ENCODE measurements at places on chromosomes 4 and X.

- no peak for DNase-seq
These were observed 80.1 kb downstream of the PJA1 start for GRCh38 chrX:69085151-69085550.

- DNase-seq = no peak
These were observed 23.9 kb upstream of the MSN start for GRCh38 chrX:65643531-65644052.

DNA sequence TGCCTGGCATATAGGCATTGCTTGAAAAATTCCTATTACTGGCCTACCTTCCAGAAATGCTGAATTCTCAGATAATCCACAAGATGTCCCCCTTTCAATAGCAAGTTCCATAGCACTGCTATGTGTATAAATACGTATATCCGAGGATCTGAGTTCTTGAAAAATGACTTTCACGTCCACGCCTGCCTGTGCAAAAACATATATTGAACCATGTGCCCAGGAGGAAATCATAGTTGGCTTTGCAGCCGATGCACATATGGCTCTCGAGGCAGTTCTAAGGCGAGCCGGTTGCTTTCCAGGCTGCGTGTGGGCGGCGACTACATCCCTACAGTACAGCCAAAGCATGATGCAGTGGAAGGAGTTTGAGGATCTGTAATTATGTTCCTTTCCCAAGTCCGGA is 55.4 kb upstream of the ESX1 start:
- peak; percentile 9 for DNase-seq

DNA sequence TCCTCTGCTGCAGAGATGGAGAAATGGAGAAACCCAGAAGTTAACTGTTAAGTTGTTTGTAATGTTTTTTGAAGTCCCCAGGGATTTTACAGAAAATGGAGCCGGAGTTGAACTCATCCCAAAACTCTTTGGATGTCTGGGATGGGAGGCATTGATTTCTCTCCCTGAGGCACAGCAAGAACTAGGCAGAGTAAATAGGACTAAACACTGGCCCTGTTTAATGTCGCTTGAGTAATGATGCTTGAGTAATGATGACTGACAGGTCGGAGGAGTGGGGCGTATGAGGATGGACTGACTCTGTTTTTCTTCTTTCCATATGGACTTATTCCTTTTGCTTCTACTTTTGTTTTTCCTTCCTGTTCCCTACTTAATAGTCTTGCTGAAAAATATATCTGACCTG is 69.9 kb downstream of the ARHGAP10 start:
- DNase-seq = no peak

DNA sequence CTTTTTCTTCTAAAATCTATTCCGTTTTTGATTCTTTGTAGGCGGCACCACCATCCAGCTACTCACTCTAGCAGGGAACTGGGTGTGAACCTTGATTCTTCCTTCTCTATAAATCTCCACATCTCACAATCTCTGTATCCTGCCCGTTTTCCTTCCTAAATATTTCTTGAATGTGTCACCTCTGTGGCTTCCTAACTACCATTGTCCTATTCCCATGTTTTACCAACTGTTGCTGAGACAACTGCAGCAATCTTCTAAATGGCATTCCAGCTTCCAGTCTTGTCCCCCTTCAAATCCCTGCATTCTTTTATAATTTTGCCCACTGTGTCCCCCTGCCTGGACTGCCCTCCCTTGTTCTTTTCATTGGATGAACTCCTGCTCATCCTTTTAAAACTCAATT is 641.3 kb downstream of the RPA4 start:
- no peak for DNase-seq

GRCh38 chrX:103276581-103277002 is at the start of gene TCEAL5:
TCEAL5 (minus strand) TSS chrX:103276750; CDS start chrX:103274563, 2,187 bp downstream.
- no peak for DNase-seq

- DNase-seq = no peak
These were observed 121.2 kb upstream of the GUCY1A1 start for GRCh38 chr4:155545456-155545855.

DNA sequence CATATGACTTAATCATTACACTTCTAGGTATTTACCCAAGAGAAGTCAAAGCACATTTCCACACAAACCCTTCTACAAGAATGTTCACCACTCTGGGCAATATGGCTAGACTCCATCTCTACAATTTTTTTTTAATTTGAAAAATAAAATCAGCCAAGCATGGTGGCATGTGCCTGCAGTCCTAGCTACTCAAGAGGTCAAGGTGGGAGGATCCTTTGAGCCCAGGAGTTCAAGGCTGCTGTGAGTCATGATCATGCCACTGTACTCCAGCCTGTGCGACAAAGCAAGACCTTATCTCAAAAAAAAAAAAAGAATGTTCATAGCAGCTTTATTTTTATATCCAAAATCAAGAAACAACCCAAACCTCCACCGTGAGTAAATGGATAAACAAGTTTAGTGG is 70.3 kb upstream of the MBNL3 start:
- DNase-seq = no peak

GRCh38 chr4:26196567-26196966 is 124.2 kb upstream of the RBPJ start:
- no peak for DNase-seq

- no peak for DNase-seq
These were observed 658.5 kb downstream of the DACH2 start for GRCh38 chrX:86806786-86807185.

GRCh38 chr4:141926406-141926805 is 290.0 kb downstream of the IL15 start:
- no peak for DNase-seq

- no peak for DNase-seq
These were observed 51.2 kb upstream of the KLF3 start for GRCh38 chr4:38612646-38613414.

DNA sequence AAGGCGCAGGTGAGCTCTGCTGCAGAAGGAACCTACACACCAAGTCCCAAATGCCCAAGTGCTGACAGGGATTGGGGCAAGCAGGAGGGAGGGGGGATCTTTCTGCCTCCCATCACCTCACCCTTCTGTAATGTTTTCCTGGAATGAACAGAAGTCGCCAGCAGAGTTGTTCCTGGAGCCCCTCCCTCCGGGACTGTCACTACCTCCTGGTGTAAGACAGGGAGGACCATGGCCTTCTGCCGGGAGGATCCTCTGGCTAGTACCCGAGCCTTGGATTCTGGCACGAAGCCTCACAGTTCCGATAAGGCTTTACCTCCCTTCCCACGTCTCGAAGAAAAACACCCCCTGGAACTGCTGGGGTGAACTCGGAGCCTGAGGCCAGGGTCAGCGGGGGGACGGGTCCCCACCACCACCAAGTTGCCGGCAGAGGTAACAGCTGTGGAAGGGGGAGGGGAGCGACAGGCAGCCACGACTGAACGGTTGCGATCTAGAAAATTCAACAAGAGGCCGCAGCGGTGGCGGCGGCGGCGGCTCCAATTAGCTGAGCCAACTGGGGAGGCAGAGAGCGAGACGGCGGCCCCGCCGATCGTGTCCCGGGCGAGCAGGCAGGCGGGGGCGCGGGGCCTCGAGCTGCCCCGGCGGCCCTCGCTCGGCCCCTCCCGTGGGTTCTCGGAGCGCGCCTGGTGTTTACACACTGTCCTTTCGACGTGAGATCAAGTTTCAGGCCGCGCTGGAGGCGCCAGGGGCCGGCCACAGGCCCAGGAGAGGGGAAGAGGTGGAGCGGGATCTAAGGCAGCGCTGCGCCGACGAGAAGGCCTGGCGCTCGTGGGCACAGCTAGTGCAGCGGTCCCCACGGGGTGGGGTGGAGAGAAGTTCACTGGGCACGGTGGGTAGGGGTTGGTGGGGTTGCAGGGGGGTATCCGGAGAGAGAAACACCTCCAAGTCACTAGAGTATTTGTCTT is 53.7 kb upstream of the BCOR start:
- no peak for DNase-seq

GRCh38 chrX:22360129-22360528 is 87.4 kb downstream of the CBLL2 start:
- no peak for DNase-seq

GRCh38 chr4:183399616-183400015 is 44.8 kb upstream of the CDKN2AIP start:
- DNase-seq = no peak

GRCh38 chr4:110533940-110534339 is 58.0 kb downstream of the ENPEP start:
- DNase-seq = no peak

GRCh38 chrX:105527759-105528158 is 294.6 kb upstream of the NRK start:
- DNase-seq = no peak

DNA sequence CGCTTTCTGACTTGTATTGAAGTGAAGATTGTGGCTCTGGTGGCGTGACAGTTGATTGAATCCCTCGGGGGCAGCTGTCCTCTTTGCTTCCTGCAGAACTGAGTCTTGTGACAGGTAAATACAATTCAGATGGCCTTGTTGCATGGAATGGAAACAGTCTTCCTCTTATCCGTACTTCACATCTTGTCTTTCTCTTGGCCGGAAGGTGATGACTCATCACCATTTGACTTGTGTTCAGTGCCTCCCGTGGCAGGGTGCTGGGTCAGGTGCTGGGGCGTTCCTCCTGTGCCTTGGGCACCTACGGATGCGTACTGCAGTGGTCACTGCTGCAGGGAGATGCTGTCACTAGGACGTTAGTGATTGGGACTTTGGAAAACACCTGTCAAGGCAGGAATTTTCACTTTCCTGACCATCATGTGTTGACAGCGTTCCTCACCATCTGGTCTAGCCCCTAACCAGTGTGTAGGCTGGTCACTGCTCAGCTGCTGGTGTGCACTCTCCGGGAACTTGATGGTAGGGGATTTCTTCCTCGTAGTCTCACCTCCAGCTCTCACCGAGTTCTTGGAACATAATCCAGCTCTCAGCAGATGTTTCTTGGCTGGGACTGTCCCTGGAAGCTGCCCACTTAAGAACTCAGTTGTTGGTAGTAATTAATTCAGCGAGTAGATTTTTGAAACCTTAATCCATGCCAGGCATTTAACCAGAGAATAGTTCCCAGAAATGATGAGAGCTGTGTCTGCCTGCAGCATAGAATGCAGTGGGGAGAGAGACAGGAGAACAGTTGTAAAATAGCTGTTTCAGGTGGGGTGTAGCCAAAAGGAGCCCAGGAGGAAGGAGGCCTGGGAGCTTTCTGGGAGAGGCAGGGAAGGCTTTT is 7.2 kb downstream of the TBC1D14 start:
- peak; percentile 85 for DNase-seq

- DNase-seq = no peak
These were observed 27.8 kb downstream of the SMS start for GRCh38 chrX:21968333-21968732.

- no peak for DNase-seq
These were observed 43.6 kb upstream of the FAM156A start for GRCh38 chrX:53001958-53002357.

DNA sequence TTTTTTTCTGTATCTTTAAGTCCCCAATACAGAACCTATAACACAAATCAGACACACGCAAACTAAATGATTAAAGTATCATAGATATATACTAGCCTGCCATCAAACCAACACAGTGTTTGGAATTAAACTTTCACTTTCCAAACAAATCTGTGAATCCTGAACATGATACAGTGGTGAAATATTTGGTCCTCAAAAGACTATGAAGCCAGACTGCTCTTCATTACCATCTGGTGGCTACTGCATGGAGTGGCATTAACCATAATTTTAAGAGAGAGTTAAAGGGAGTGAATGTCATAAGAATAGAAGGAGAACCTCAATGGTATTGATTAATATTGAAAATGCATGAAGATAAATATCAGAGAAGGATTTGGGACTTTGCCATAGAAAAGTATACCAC is 9.2 kb upstream of the GABRA4 start:
- no peak for DNase-seq

GRCh38 chr4:172480471-172480870 is 667.3 kb downstream of the GALNTL6 start:
- no peak for DNase-seq

GRCh38 chr4:15413623-15414019 is 14.2 kb upstream of the C1QTNF7 start:
- no peak for DNase-seq

GRCh38 chrX:150517303-150517910 is 51.0 kb upstream of the MTM1 start:
- DNase-seq = no peak

DNA sequence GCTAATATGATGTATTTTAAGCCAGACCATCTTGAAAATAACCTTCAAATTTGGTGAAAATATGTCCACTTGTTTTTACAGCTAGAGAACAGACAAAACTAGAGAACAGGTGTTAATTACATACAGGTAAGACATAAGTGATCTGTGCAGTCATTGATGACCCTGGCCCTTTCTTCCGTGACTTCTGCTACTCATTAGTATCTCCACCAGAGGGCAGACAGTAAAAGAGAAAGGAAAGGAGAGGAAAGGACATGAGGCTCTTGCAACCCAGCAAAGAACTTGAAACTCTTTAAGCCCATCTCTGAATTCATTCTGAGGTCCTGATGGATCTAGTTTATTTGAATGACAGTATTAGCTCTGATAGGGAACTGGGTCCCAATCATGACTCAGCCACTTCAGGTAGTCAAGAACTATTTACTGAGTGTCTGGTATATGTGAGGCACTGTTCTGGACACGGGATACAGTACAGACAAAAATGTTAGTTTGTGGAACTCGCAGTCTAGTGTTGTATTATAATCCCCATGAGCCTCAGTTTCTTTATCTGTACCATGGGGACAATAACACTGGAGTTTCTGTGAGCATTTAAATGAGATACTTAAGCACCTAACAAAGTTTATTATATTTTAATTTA is 121.0 kb upstream of the TEX13D start:
- DNase-seq = no peak

GRCh38 chr4:40718586-40718985 is 31.2 kb upstream of the NSUN7 start:
- no peak for DNase-seq

- no peak for DNase-seq
These were observed 54.6 kb downstream of the ARAP2 start for GRCh38 chr4:36189511-36190226.

GRCh38 chr4:120130786-120131185 is 64.1 kb upstream of the MAD2L1 start:
- no peak for DNase-seq

DNA sequence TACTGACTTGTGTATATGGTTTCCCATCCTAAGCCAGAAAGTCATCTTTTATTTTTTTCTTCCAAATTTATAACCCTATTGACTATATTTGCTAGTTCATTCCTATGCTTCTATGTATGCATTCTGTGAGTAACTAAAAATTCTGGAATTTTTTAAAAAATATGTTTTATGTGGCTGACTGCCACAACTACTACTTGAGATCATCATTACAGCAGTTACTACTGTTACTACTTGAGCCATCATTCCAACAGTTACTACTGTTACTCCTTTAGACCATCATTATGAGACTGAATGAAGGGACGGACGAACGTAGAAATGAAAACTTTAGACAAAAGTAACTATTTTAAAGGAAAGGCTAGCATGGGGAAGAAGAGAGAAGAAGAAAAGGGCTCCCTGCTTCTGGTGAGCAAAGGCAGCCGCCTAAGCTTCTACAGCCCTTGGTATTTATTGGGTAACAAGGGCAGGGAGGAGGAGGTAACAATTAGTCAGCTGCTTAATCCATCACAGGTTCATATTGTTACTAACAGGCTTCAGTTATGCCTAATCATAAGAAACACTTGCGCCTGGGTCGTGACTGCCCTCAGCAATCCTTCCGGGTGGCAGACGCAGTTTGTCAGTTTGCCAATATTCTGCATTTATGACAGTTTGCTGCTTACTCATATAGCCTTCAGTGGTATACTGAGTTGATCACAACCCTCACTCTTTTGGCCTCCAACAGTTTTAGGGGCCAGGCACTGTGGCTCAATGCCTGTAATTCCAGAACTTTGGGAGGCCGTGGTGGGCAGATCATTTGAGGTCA is 80.4 kb downstream of the PDLIM5 start:
- DNase-seq = no peak

- DNase-seq = peak; percentile 57
These were observed at the start of gene GALNT7 for GRCh38 chr4:173168396-173169177. GALNT7 (plus strand) TSS chr4:173168811; CDS start chr4:173168836, 25 bp downstream.

Data from GF-D8 (cell line).